A673 (cell line): ENCODE measurements at places on chromosomes 3 and 15.
A peak's percentile ranks its signal among the peaks of the same experiment; 100 is the strongest.

DNA sequence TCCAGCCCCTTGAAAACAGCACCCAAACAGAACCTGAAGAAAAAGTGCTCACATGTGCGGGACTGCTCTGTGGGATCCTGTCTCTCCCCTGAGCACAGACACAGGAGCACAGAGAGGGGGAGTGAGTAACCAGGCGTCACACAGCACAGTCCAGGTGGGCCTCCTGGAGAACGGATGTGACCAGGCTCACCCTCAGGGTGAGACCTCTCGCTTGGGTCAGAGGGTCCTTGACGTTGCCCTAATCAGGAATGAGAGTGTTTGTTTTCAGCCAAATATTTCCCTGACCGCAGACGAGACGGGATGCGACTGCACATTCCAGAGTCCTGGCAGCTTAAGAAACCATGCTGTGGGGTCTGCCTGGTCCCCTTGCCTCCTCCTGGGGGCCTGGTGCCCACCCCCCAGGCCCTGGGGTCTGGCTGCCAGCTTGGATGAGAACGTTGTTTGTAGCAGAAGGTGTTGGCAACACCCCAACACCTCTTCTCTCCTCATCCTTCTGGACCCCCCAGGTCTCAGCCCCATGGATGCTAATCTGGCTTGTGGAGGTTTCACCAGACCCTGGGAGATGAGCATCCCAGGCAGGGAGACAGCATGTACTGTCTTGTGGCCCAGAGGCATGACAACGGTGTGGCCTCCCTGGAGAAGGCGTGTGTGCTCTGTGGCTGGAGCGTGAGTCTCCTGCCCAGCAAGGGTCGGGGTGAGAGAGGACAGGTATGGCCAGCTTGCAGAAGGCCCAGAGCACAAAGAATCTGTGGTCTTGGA is 42.1 kb upstream of the SLC6A6 start:
- no peak for DNase-seq

DNA sequence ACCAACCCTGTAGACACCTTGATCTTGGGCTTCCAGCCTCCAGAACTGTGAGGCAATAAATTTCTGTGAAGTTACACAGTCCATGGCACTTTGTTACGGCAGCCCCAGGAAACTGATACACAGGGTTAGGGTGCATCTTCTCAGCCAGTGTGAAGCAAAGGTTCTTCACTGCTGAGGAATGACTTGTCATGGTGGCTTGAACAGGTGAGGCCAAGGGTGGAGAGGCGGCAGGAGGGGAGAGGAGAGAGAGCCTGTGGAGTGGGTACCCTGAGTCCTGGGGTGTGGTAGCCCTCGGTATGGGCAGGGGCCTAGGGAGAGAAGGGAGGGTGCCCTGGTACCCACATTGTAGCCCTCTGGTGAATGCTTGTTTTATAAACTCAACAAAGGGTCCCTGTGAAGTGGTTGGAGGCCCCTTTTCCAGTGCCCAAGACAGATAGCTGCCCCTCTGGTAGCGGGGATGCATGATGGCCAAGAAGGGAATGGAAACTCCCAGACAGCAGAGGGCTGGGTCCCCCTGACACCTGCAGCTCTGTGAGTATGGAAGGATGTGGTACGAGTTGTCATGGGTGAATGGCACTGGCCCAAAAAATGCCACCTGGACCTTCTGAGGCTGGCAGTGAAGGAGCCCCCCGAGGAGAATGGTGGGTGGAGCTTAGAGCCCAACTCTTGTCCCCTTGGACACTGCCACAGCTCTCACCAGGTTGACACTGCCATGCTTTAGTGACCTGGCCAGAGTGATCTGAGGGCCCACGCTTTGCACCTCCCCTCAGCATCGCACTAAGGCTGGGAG is 49.6 kb downstream of the SPSB4 start:
- no peak for DNase-seq

- peak; percentile 14 for DNase-seq
Measured at GRCh38 chr15:98547741-98548138, 100.6 kb upstream of the IGF1R start.

DNA sequence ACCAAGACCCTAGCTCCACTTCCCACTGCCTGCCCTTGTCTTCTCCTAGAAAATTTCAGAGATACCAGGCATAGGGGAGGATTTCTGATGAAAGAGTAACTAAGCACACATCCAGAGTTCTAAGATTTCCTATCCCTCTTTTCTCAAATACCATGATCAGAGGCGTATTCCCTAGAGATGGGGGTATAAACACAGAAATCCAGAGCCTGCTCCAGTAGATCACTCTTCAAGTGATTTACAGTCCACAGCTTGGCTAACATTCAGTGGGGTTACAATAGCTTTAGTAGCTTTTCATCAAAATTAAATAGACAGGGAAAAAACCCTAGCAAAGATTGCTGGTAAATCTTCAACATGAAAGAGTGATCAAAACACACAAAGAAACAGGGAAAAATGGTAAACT is 800.7 kb upstream of the GRM7 start:
- DNase-seq, result no peak

- no peak for DNase-seq
Measured at GRCh38 chr3:74661672-74662071, 47.2 kb upstream of the CNTN3 start.

DNA sequence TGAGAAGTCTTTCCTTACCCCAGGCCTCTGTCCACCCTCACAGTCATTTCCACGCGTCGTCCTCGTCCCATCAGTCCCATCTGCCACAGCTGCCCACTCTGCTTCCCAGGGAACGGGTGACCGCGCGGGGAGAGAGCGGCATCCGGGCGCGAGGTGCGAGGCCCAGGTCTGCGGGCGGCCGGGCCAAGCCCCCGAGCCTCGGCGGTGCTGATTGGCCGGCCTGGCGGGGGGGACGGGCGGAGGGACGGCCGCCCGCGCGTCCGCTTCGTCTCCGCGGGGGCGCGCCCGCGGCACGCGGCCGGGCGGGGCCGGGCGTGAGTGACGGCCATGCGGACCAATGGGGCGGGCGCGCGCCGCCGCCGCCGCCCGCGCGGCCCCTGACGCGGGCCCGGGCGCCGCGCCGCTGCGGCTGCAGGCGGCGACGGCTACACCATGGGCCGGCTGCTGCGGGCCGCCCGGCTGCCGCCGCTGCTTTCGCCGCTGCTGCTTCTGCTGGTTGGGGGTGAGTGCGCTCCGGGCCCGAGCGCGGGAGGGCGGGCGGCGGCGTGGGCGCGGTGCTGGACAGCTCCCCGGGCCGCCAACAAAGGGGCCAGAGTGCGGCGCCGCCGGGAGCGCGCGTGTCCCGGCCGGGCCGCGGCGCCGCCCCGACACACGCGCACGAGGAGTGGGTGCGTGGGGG is at the start of gene PODXL2:
Gene PODXL2, plus strand, starts transcription at position 398 of the 679 bp plus-strand sequence. Its CDS starts 35 bp downstream, at position 433.
- DNase-seq, result peak; percentile 69
